Stimulated activated CD8-positive, alpha-beta memory T cell treated with anti-CD3 and anti-CD28 coated beads, Interleukin-12 subunit alpha, Interleukin-12 subunit beta, amount 100 ng/mL, for 1 hour (primary cell): ENCODE measurements at places on chromosomes 3 and 15.
A peak's percentile ranks its signal among the peaks of the same experiment; 100 is the strongest.

DNA sequence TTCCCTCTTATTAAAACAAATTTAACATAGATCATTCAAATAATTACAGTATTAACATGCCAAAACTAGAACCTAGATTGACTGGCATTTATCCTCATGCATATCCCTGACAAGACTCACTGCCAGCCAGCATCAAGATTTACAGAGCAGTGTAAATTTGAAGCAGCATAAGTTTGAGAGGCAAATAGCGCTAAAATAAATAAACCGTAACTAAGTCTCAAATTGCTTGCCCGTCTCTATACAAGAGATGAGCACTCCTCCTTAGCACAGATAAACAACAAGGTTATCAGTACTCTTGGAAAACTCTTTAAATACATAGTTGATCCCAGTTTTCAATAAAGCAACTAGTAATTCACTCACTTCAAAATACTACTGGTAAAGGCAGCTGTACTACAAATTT is 29.6 kb downstream of the MSL2 start:
- DNase-seq, result no peak

DNA sequence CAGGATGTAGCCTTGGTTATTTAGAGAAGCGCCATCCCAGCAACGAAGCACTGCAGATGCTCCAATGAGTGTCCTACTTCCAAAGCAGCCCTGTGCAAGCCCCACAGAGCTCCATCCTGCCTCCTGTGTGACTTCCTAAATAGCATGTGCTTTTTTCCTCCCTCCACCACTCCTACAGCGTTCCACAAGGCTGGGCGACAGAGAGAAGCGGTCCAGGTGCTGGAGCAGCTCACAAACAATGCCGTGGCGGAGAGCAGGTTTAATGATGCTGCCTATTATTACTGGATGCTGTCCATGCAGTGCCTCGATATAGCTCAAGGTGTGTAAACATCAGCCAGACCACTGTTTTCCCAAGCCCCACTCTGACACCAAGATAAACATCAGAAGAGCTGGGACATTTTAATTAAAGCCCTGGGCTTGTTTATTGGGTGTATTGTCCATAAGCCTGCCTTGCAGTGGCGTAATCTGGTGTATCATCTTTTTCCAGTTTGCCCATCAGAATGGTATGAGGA is 22.2 kb upstream of the RHO start:
- no peak for DNase-seq

- no peak for DNase-seq
Observed at GRCh38 chr3:176041812-176042211, 1155.5 kb downstream of the TBL1XR1 start.

- DNase-seq, result peak; percentile 78
Observed at GRCh38 chr3:49802719-49803464, at the start of gene INKA1. Gene INKA1, plus strand, starts transcription at chr3:49803261. Its CDS starts 132 bp downstream, at chr3:49803393.

DNA sequence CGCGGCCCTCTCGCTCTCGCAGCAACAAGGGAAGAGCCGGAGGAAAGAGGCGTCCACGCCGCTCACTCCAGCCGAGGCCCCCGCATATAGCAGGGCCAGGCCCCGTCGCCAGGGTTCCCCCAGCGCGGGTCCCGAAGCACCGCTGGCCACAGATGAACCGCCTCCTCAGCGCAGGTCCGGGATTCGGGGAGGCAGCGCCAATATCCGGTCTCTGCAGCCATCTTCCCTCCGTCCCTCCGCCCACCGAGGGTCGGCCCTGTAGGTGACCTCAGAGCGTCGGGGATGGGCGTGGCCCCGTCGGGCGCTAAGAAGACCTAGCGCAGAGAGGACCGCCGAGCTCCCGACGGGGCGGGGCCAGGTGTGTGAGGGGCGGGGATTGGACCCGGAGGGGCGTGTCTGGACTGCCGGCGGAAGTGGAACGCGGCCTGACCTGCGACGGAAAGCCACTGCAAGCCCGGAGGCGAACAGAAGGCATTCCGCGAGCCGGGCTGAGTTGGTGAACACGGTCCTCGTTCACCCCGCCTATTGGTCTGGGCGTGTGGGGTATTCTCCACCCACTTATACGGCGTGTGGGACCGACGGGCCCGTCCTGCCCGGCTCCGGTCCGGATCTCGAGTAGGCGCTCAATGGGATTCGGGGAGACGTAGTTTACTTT is 26.8 kb upstream of the MTHFS start:
- DNase-seq, result peak; percentile 94

DNA sequence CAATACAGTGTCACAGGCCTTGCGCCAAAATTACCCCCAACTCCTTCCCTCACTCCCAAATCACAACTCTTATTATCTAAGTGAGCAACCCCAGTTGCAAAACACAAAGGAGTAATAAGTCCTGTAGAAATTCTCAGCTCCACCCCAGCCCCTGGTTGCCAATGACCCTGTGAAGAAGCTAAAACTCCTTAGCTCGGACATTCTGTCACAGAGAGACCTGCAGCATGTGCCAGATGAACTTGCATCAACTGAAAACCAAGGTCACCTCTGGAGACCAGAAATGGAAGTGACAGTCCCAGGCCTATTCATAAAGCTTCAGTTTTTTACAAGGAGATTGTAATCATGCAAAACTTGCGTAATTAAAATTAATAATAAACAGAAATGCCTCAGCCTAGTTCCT is 55.2 kb downstream of the RBPMS2 start:
- DNase-seq, result no peak

DNA sequence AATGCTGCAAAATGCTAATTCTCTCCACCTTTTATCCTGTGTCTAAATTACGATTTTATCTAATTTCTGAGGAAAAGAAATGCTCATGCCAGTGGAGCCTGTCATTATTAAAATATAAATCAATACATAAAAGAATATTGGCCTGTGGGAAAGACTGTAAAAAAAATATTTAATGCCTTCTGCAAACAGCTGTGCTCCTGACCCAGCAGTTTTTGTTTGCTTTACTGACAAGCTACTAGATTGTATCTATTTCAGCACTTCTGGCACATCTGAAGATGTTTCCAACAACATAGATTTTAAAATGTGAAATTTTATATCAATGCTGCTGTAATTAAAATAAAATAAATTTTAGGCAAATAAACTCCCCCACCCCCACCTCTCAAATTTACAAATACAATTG is 493.6 kb upstream of the AGTR1 start:
- no peak for DNase-seq

DNA sequence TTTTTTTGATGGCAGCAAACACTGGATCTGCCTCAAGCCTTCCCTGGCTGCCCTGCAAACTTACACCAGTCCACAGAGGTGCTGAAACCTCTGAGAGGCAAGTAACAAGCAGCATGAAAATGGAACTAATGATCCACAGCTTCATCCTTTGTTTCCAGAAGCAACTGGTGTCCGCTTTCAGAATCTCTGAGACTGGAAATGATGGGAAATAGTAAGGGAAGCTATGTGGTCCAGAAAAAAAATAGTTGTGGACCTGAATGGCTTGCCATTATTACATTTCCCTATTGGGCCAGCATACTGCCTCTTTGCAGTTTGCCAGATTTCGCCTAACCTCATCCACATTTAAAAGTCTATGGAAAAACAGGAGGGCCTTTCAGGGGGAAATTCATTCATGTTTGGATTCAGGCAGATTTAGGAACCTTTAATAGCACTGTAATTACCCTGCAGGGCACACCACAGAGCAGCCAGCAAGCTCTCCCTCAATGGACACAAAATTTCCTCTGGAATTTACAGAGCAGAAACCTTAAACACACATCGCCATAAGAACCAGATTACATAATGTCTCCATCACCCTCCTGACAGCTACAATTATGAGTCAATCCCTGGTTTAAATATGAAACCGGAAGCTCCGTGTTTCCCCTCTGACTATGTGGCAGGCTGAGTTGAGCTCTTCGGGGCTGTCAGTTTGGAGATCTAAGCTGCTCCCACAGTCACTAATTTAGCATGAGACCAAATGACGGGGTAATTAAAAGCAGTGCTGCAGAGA is 134.4 kb downstream of the TMCO5A start:
- no peak for DNase-seq

DNA sequence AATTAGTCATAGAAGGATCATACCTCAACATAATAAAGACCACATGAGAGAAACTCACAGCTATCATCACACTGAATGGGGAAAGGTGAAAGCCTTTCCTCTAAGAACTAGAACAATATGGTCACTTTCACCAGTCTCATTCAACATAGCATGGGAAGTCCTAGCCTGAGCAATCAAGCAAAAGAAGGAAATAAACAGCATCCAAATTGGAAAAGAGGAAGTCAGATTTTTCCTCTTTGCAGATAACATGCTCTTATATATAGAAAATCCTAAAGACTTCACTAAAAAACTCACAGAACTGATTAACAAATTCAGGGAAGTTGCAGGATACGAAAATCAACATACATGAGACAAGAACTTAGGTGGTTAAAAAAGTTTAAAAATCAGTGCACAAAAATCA is 24.7 kb downstream of the MAP3K13 start:
- DNase-seq, result no peak

DNA sequence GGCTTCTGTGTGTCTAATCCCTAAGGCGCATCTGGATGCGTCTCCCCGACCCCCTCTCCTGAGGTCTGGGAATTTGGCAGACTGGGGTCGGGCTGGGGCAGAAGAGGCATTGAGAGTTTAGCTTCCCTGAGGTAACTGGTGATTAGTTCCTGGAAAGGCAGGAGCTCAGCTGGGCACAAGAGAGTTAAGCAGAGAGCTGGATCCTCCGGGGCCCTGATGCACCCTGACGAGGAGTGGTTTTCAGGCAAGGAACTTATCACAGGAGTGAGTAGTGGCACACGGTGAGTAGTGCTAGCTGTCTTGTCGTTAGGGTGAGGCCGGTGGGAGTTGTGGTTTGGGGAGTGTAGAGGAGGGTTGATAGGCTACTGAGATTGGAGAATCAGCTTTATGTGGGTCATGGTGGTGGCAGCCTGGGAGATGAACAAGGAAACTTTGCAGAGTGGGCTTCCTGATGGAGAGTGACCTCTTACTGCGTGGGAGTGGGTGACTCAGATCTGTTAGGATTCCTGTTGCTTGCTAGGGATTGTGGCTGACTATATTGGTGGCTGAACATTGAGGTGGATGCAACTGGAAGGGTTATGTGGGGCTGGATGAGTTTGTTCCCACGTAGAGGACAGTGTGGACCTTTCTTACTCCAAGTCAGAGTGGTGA is 897 bp downstream of the RAD54L2 start:
- DNase-seq, result no peak

DNA sequence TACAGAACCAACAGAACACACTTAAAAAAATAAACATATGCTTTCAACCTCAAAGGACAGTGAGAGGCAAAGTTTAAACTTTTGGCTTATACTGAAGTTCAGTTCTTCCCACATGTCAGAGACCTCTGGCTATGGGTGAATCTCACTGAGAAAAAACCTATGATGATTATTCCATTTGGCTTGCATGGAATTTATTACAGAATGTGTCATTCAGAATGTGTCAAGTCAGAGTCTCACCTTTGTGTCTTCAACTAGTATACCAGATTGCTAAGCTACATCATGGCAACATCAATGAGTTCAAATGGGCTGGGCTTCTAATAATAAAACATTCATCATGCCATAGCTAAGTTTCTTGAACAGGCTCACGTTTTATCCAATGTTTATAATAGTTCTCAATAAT is 987.0 kb downstream of the NTRK3 start:
- DNase-seq, result no peak
